ENCODE measurements at places on chromosomes 6 and 20.
A peak's percentile ranks its signal among the peaks of the same experiment; 100 is the strongest.

DNA sequence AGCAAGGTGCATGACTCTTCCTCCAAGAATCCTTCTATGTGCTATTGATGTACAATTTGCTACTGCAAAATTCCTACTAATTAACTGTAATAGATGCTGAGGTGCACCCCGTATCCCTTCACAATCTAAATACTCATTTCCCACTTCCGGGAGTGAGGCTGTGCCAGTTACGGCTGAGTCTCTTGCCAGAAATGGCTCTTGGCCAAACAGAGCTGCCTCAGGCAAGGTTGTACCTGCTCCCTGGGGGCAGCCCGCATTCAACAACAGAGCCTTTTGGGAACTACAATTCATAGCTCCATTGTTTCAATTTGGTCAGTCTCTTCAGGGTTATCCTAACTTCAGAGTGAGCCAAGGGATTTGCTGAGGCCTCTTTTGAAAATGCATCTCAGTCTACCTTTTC, 789.8 kb upstream of the MAP3K7 start:
- DNase-seq, result no peak

DNA sequence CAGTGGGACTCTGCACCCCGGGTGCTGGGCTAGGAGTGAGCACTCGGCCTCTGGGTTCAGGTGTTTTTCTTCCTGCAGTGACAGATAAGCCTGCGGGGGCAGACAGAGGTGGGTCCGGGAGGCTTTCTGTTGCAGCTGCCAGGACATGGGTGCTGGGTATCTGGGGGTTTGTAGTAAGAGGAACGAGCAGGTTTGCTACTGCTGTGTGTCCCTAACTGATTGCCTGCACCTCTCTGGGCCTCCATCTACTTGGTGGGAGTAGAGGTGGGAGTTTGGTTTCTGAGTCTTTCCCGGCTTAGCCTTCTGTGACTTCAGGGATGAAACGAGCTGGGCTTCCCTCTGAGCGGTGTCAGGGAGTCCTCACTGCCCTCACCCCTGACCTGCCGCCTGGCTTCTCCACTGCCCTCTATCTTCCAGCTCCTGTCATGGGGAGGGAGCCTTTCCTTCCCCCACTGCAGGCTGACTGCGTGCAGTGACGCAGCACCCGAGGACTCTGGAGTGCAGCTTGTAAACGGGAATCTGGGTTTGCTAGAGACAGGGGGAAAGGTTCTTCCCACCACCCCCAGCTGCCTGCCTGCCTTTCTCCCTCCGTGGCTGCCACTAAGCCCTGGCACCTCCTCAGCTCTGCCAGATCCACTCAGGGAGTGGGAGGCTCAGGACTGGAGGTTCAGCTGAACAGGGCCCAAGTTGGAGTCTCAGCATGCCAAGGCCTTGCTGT, 6.7 kb downstream of the DLGAP4 start:
- DNase-seq, result no peak

DNA sequence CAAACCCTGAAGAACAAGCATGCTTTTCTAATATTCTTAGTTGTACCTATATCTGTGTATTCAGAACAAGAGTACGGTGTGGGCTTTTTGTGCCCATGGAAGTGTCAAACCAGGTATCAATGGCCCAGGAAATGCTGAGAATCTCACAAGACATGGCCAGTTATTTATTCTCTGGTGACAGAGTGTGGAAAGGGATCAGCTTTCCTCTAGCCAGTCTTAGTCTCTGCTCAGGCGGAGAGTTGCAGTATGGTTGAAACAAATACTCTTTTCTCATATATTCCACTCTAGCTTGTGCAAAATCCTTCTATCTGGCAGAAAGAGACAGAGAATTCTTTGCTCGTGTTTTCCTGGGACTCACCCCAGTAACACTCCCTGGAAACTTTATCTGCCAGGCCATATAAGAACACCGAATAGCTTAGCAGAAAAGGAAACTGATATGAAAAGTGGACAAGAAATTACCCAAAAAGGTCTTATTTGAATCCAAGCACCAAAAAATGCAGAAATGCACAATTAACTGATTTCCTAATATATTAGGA, 173.3 kb upstream of the RSPO3 start:
- no peak for DNase-seq

DNA sequence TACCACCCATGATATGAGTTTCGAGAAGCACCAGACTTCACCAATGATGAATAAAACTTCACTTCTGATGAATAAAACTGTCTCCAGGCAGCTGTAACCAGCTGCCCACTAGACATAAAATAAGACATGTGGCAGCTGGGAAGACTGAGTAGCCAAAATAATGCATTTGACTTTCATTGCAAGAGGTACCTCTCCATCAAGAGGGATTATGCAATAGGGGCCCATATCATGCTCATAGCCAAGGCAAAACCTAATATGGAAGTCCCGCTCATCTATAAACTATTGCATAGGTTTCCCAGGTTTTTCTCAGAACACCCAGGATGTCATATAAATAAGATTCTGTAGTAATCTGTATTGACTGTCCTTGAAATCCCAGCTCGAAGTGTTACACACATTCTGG, 155.5 kb downstream of the SIM1 start:
- DNase-seq, result no peak

DNA sequence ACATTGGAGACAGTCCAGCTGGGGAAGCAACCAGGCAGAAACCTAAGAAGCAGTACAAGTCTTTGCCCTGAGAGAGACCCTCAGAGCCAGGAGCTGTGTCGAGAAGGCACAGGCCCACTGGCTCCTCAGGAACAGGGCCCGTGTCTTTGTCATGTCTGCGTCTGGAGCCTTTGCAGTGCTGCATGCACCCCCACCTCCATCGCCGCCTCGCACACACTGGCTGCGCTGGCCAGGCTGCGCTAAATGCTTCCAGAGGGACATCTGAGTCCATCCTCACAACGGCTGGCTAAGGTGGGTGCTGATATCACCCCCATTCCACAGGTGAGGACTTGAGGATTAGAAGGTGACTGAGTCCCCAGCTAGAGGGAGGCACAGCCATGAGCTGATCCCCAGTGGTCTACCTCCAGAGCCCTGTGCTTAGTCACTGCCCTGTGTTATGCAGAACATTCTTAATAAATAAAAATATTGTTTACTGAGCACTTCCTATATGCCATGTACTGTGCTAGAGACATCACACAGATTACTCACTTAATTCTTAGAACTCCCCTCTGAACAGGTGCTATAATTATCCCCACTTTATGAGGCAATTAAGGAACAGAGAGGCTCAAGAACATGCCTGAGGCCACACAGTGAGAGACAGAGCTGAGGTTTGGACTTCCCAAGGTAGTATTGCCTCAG, 27.6 kb downstream of the GABRR2 start:
- no peak for DNase-seq

DNA sequence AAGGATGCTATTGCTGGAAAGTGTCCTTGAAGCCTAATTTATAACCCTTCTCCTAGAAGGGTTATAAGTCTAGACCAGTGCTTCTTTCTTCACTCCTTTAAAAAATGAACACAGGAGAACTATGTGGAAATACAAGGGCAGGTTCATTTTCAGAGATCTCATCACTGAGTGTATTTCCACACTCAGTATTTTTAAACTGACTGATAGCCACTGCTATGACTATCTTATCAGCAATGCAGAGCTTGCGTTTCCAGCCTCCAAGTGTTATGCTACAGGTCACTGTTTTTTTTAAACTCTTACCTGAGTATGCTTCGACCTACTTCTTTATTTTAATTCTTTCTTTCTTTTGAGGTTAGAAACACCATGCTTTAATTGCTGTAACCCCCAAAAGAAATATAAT, 319.1 kb downstream of the ARHGAP18 start:
- no peak for DNase-seq

- DNase-seq, result no peak
Observed at GRCh38 chr6:118377711-118378414, 170.2 kb upstream of the PLN start.

DNA sequence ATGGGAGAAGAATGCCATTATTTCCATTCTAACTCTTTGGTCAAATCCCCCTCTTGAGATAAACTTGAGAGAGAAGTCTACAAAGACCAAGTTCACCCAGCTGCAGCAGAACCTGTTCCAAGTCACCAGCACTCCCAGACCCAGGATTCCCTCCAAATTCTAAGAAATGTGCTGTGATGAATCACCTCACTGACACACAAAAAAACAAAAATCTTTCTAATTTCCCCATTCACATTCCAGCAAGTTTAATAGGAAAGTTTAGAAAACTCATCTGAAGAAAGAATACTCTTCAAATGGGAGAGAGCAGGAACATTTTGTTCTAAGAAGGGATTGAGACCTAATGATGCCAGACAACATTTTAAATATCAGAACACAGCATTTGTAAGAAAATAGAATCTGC, 213.6 kb upstream of the PLCB4 start:
- no peak for DNase-seq

- no peak for DNase-seq
Observed at GRCh38 chr20:8662433-8662954, 406.4 kb upstream of the PLCB4 start.

GRCh38 chr6:31892821-31893220, 4.7 kb downstream of the EHMT2 start:
- peak; percentile 57 for DNase-seq

- peak; percentile 21 for DNase-seq
Observed at GRCh38 chr20:50187403-50188051, 3.1 kb upstream of the CEBPB start.

GRCh38 chr6:75943381-75943780, 129.1 kb downstream of the IMPG1 start:
- no peak for DNase-seq

- DNase-seq, result no peak
Observed at GRCh38 chr6:152160346-152160745, 352.9 kb downstream of the ESR1 start.

- peak; percentile 60 for DNase-seq
Observed at GRCh38 chr6:4316867-4317400, 181.6 kb upstream of the ECI2 start.

GRCh38 chr6:3426927-3427686, 29.7 kb downstream of the SLC22A23 start:
- DNase-seq, result no peak

- DNase-seq, result peak; percentile 27
Observed at GRCh38 chr20:3090565-3090964, 6.0 kb upstream of the AVP start.

GRCh38 chr20:41268402-41268801, 49.1 kb downstream of the ZHX3 start:
- DNase-seq, result no peak

DNA sequence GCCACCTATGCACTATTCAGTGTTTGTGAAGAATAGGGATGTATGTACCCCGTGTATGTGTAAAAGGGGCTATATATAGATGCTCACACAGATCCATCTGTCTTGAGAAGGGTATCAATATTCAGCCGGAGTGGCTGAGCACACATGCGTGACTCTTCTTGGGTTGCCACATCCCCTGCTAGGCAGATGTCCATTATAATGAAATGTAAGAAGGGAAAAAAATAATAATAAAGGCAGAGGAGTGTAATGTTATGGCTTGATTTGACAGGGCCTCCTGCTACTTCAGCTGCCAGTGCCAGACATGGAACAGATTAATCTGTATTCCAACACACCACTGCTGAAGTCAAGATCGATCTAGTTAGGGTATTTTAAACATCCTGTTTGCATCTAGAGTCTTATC, 74.2 kb upstream of the VSTM2L start:
- DNase-seq, result no peak

DNA sequence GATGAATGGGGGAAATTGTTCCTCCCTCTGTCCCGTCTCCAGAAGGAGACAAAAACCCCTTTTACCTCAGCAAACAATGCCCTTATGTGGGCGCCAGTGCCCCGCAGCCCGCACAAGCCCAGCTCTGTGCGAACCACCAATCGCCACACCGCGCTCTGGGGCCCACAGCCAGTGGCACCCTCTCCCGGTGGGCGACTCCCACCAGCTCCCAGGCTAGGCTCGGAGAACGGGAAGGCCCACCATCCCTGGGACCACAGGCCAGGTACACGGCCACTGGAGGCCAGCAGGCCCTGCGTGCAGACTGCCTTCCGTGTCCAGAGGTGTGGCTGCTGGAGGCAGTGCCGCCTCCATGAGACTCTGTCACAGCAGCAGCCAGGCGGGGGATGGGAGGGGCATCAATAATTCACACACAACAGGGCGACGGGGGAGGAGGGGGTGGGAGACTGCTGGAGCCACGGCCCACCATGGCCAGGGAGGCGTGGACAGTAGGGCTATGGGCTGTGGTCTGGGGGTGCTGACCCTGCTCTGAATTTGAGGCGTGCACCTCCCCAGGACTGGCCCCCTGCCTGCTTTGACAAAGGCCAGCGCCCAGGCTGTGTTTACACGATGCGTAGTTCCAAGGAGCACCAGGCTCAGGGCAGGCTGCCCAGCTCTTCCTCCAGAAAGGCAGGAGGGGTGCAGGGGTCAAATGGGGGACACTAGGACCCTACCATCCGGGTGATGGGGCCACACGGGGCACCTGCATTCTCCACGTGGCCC, 105.7 kb downstream of the ASXL1 start:
- DNase-seq, result no peak

DNA sequence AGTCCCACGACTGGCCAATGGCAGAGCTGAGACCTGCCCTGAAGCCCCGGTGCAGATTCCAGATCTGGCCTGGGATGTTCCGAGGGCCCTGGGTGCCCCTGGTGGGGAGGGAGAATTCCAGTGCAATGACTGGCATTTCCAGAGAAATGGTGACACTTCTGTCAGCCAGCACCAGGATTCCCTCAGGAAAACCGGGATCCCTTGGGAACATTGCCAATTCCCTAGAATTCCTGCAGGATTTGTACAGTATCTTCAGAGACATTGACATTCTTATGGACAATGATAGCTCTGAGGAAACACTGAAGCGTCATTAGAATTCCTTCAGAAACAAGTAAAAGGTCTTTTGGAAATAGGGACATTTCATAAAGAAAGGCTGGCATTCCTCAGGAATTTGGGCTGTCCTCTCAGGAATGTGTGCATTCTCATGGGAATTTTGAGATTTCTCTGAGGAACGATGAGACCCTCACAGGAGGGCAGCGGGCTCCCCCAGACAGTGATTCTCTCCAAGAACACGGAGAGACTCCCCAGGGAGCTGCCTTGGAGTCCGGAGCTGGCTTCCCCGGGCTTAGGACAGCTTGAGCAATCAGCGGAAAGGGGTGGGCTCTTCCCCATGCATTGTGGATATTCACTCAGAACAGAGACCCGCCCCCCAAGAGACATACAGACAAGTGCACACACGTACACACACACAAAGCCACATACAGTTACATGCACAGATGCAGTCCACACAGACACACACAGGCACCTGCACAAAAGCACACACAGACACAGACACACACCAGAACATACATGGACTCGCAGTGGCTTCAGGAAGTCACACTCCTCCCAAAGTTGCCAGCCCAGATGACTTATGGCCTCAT, 35.2 kb upstream of the BPIFA2 start:
- no peak for DNase-seq

GRCh38 chr6:52022675-52023074, 64.7 kb downstream of the PKHD1 start:
- DNase-seq, result no peak

Data from AML-193 (cell line).